Renal cortex interstitium (tissue), 15 donors: ENCODE measurements at places on chromosomes 16 and 17.

DNA sequence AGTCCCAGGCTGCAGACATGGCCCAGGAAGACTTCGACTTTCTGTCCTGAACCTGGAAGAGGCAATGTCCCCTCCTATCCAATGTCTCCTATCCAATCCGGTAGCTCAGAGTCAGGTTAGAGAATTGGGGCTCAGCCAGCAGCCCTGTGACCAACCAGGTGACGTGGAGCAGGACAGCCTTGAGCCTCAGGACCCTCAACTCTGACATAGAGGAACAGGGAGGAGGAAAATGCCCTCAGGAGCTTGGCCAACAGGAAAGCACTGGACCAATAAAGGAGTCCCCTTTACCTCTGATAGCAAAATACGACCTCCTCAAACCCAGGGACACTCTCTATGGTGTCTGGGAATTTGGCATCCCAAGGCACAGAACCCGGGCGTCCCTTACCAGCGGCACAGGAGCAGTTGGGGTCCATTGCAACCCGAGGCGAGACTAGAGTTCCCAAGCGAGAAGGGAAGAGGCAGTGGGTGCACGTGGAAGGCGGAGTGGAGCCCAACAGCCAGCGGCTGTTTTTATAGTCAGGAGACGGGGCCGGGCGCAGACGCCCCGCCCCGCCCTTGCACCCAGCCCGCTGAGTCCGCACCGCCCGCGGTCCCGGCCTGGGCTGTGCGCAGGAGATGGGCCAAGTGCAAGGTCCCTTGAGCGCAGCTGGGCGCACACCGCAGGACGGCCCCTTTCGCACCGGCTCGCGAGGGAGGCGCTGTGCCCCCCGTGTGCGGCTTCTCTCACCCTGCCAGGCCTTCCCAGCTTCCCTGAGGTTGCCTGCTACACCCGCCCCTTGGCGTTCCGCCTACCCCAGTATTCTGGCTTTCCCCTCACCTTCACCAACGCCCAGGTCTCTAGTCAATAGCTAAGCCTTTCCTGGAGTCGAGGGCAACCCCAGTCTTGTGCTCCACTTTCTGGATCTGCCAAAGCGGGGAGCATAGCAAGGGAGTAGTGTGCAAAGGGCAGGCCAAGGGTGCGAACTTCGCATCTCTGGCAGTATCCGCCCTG lies at the start of gene MT1G:
Gene MT1G, minus strand, starts transcription at position 485 of the 991 bp plus-strand sequence. Its CDS starts 72 bp downstream, at position 413.
- DNase-seq: no peak

- no peak for DNase-seq
Measured at GRCh38 chr16:2948807-2949704, 15.0 kb upstream of the KREMEN2 start.

DNA sequence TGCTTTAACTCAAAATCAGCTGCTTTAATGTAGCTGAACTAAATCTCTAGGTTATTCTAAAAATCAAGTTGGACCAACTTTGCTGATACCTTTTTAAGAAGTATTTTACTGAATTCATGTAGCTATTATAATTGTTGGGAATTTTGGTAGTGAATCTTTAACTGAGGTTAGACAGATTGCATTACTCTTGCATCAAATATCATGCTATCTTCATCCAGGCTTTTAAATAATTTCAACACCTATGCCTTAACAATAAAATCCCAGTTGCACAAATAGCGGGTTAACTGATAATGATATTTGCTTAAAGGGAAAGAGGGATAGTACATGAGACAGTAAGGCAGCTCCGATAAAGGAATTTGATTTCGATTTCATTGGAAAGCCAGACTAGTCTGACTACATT lies 241.3 kb upstream of the TBX2 start:
- DNase-seq: no peak

GRCh38 chr16:85129876-85130704 lies 17.8 kb upstream of the CIBAR2 start:
- no peak for DNase-seq

DNA sequence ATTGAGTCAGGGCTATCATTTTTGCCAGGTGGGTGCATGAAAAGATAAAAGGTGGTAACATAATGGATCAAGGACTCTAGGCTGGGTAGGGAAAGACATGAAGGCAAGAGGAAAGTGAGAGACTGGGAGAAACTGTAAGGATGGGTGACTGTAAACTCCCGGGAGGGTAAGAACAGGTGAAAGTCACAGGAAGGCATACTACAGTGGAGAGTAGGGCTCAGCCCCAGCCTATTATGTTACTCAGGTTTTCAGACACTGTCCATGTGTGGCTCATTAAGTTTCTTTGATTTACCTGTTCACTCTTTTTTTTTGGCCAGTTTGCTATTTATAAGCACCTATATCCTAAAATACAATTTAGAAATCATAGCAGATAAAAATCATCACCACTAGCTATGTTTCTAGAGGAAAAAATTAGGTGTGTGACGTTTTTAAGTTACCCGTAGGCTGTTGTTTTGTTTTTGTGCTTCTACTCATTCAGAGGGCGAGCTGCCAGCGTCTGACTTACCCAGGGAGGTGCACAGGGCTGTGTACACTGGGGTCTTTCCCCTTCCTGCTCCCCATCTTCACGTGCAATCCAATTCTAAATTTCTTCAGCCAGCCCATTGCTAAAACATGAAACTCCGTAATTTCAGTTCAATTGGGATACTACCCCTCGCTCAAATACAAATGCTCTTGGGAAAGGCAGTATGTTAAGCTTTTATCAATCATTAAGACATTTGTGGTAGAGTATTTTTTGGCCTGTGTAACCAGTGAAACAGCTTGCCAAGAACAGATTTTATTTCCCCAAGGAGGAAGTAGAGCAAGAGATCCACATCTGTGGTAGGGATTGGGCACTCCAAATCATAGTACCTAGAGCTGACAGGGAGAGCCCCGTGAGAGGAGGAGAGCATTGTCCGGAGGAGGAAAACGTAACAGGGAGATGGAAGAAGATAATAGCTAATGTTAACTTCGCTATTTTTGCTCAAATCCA lies 21.7 kb upstream of the VWA3A start:
- DNase-seq: no peak

- DNase-seq: no peak
Measured at GRCh38 chr17:57121308-57122042, 36.4 kb downstream of the AKAP1 start.
